Panc1 (cell line): ENCODE measurements at places on chromosomes 3 and 15. TPM values are rescaled to one million over a fixed set of nuclear protein-coding genes. Genes with fewer than 3 reads are reported as not detected.

The SECISBP2L gene
- total RNA-seq: 40.5 TPM

The BNIP2 gene
- 70.7 TPM for total RNA-seq

The ZMYND10 gene
- total RNA-seq: 3.6 TPM

The RHCG gene
- 3.0 TPM for total RNA-seq

The ACY1 gene
- 50.3 TPM for total RNA-seq

The SLC2A2 gene
- 0.13 TPM for total RNA-seq

The FEZF2 gene
- total RNA-seq: not detected

The RASA2 gene
- total RNA-seq: 14.5 TPM

The ZNF502 gene
- total RNA-seq: not detected

The CCR8 gene
- not detected for total RNA-seq

The IL17RB gene
- total RNA-seq: 15.9 TPM

The IL17RC gene
- 23.6 TPM for total RNA-seq

The XYLB gene
- 6.6 TPM for total RNA-seq

The PAQR5 gene
- 2.0 TPM for total RNA-seq

The SCN11A gene
- not detected for total RNA-seq

The SLC9C1 gene
- total RNA-seq: not detected

- no peak for DNase-seq
Measured at GRCh38 chr3:87855616-87856015, 203.2 kb downstream of the CGGBP1 start.

GRCh38 chr3:196186651-196187573 lies 24.3 kb downstream of the ZDHHC19 start:
- DNase-seq: no peak

DNA sequence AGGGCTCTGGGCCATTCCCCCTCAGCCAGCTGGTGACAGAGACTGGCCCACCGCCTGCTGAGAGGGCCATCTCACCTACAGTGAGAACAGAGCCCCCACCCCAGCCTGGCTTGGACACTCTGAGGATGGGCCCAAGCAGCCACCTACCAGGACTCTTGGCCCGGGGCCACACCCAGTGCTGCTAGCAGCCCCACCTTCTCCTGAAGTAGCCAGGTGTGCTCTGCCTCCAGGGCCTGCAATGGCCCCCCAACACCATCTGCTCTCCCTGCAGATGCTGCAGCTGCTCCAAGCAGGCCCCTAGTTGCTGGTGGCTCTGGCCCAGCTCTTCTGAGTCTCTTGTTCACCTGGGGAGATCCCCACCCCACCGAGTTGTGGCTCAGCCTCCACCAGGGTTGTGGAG lies 6.8 kb upstream of the CLK3 start:
- no peak for DNase-seq

DNA sequence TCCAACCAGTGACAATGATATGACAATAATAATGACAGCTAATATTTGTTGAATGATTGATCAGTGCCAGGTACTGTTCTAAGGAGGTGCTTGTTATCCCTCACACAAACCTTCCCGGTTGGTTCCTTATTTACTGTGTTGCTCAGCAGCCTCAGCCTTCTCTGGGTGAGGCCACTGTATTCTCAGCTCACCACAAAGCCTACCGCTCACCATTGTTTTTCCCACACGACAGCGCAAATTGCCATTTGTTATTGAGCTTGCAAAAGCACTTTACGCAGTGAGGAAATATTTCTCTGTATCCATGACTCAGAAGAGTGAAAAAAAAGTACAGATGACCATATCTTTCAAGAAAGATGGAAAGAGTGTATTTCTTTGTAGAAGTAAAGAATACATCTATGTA lies 49.5 kb upstream of the PDZRN3 start:
- no peak for DNase-seq

- no peak for DNase-seq
Measured at GRCh38 chr3:15321349-15321748, 11.0 kb downstream of the SH3BP5 start.

DNA sequence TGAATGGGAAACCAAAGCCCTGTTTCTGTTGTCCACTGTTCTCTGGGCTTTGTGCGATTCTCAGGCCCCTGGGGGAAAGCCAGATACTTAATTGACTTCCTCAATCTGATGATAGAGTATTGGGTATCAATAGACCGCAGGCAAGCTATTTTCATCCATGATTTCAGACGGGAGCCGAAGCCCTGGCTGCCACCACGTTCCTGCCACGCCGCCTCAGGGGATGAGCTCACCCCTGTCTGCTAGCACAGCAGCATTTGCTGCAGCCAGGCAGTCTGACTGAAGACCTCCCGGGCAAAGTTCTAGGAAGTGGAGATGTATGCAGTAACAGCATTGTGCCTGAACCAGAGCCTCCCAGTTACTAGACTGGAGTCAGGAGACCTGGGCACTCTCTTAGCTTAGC lies 69.8 kb downstream of the ISG20 start:
- no peak for DNase-seq

DNA sequence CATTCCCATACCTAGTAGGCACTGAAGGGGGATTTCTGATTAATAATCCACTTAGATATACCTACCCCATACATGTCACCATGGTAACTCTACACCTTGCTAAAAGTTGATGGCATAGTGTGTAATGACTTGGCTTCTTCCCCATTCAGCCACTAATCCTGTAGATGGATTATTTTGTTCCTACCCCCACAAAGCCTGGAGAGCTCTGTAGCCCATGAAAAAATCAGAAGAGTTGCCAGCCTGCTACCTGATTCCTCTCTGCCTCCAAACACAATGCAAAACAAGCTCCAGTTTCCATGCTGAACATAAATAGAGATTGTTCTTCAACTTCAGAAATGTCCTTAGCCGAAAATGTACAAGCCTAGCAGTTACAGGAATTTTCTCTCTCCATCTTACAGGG lies 98.9 kb upstream of the PFN2 start:
- no peak for DNase-seq

DNA sequence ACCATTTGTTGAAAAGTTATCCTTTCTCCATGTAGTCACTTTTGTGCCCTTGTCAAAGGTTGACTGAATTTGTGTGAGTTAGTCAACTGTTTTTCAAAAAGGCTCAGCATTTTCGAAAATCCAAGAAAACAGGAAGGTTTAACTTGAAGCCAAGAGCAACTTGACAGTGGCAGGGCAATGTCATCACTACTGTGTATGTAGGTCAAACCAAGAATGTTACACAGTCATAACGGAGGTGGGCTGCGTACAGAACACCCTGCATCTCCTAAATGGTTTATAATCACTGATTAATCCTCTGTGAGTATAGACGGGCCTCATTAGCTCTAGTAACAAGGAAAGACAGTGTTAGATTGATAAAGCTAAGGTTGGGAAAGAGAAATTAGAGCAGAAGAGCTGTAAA lies 1064.9 kb downstream of the FHIT start:
- no peak for DNase-seq

GRCh38 chr3:36482880-36483279 lies 102.6 kb downstream of the STAC start:
- no peak for DNase-seq

DNA sequence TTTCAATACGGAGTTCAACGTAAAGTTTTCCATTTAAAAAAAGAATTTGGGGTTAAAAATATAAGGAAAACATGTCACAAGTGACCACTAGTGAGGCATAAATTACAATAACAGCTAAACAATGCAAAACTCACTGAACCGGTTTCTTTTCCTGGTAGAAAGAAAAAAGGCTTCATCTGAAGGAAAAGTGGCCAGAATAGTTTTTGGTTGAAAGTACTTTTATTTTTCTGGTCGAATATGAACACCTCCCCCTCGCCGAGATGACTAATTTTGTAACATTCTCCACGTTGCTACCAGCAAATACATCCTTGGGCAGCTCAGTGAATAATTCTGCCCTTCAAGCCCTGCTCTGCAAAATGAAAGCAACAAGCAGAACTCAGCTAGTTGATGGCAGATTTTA lies 3.9 kb upstream of the SRGAP3 start:
- no peak for DNase-seq

GRCh38 chr15:66927201-66928077 lies 138.0 kb upstream of the SMAD3 start:
- no peak for DNase-seq

- no peak for DNase-seq
Measured at GRCh38 chr3:126397610-126398422, 3.1 kb downstream of the CFAP100 start.

DNA sequence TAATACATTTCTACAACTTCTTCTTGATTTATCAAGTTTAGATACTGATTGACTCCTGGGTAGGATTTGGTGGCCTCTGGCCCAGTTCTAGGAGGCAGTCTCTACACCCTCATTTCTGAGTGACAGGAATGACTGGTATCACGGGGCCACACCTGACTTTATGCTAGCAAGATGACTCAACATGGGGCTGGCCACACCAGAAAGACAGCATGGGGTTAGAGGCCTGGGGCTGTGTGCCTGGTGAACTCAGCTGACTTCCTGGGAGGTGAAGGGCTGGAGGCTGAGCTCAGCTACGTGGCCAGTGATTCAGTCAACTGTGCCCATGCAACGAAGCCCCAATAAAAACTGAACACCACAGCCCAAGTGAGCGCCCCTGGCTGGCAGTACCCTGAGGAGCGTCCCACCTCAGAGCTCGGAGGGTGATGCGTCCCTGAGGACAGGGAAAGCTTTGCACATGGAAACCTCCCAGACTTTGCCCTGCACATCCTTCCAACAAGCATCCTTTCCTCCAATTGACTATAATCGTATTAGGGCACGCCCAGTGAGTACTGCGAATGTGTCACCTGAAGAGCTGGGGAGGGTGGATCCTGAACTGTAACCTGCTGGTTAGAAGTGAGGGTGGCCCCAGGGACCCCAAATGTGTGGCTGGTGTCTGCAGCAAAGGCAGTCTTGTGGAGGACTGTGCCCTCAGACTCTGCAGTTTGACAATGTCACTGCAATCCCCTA lies 57.2 kb downstream of the NIPA2 start:
- DNase-seq: peak; percentile 84

GRCh38 chr3:160400030-160400701 lies 716 bp downstream of the SMC4 start:
- no peak for DNase-seq

DNA sequence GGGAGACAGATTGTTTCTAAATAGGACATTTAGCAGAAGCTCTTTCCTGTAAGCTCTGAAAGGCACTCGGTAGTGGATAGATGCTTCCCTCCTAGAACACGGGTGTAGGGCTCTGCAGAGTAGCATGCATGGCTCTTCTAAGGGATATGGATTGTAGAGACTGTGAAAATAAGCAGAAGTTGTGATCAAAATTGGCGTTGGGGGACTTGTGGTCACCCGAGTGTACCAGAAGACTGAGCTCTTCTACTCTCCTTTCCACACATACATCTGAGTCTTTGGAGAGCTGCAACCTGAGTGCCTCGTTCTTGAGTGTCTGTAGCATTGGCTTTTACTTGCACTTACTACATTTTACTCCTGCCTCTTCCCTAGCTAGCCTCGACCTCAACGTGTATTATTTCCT lies 197.7 kb downstream of the LPP start:
- DNase-seq: no peak

DNA sequence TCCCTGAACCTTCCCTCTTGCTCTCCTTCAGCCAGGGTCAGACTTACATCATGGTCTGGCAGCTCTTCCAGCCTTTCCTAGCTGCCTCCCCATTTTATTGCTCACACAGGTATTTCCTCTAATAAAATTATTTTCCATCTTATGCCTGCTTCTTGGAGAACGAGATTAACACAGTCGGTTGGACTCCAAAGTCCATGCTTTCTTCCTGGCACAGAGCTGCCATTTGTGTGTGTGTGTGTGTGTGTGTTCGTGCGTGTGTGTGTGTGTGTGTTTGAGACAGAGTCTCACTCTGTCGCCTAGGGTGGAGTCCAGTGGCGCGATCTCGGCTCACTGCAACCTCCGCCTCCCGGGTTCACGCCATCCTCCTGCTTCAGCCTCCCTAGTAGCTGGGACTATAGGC lies 15.5 kb downstream of the FSD2 start:
- DNase-seq: no peak

- DNase-seq: peak; percentile 50
Measured at GRCh38 chr3:48151058-48151806, 37.0 kb downstream of the CDC25A start.

DNA sequence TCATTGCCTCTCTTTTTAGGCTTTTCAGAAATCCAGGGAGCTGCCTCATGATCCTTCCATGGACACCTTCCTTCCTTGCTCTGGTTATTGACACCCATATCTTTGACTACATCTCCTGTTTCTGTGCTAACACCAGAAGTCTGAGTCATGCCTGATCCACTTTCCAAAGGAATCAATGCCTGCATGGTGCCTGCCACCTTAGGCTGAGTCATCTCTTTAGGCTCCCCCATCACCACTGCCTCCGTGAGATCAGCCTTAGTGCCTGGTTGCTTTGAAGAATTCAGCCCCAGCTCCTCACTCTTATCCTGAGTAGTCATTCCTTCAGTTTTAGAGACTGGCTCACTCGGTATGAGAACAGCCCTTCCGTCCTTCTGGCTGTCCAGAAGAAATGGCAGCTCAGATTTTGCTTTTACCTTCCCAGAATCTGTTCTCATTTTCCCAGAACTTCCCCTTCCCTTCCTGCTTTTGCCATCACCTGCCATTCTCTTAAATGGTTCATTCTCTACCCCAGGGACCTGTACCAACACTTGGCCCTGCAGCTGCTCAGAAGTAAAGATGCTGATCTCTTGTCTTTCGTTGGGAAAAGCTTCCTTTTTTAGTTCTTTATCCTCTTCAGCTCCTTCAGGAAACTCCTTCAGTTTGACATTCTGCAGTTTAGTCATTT lies 105.3 kb downstream of the MAP4 start:
- peak; percentile 7 for DNase-seq

DNA sequence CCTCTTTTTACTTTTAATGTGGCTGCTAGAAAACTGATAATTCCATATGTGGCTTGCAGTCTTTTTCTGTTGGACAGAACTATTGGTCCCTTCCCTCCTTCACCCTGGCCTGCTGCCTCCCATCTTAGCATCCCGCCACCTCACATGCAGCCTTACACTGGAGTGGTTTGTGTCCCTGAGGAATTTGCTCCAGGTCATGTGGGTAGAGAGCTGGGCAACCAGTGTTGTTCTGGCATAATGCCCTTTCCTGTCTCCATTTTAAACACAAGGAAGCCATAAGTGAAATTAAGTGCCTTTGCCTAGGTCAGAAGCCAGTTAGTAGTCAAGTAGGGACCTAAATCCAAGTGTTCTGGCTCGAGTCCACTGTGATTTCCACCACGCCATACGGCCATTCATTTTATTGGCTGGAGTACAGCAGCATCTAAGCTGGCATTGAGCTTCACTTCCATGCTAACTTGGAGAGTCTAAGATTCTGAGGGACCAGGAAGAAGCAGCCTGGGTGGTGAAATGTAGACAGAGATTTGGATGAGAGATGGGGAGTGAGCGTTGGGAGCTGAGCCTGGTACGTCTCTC lies 46.0 kb upstream of the PLXNA1 start:
- no peak for DNase-seq

DNA sequence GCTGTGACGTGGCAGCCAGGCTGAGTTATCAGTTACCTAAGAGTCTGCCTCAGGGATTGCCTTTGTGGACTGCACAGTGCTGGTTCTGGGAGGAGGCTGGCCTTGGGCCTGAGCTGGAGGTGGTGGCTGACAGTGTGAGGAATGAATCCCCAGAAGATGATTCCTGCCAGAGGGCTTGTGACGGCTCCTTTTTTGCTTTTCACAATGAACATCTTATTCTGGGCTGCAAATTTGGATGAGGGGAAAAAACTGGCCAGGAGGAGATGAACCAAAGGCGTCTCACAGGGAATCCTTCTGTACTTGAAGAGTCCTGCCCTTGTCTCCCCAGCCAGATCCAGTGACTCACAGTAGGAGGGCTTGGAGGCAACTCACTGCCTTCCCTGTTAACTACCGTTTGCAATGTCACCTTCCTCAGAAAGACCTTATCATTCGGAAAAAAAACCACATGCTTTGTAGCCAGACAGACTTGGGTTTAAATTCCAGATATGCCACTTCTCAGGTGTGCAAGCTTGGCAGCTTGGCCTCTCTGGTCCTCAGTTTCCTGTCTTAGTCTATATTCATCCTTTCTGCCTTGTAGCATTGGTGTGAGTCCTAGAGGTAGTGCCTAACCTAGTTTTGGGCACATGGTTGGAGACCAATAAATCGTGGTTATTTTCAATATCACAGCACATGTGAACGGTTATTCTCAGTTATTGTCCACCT lies 19.1 kb downstream of the ST6GAL1 start:
- DNase-seq: no peak
